Cardiac muscle cell (in vitro differentiated cells and primary cell): ENCODE measurements at places on chromosomes 2 and 18. TPM values are rescaled to one million over a fixed set of nuclear protein-coding genes. Genes with fewer than 3 reads are reported as not detected.
A peak's percentile ranks its signal among the peaks of the same experiment; 100 is the strongest.

DNA sequence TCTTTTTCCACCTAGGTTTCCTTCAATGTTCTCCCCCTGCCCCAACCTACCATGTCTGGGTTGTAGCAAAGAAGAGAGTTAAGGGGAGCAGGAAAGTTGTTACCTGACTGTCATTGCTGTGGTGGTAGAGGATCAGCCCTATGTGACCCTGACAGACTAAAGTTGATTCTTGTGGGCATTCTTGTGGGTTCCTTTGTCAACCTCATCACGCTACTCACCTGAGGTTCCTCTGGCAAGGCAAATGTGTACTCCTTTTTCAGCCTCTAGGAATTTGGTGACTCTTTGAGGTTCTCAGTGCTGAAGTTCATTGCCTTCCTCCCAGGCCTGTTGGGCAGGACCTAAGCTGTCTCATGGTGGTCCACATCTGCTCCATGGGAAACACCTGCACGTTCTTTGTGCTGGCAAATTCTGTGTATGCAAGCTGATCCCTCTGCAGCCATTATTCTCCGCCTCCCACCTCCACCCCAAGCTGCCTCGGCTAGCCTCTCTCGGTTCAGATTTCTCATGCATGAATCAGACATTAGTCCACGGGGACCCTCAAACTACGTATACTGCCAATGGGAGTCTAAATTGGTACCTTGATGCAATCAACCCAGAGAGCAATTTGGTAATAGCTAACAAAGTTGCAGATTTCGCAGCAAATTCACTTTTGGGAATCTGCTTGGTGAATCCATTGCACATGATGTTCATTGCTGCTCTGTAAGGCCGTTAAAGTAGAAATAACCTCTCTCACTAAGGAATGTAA, 1.5 kb upstream of the GMCL1 start:
- no peaks in the 10 kb centered on the region for H3K27me3 ChIP-seq
- H3K4me3 ChIP-seq: no peak overlapping the region
- H3K27ac ChIP-seq: peak overlapping the region; percentile 98
- H3K36me3 ChIP-seq: no peaks in the 10 kb centered on the region

DNA sequence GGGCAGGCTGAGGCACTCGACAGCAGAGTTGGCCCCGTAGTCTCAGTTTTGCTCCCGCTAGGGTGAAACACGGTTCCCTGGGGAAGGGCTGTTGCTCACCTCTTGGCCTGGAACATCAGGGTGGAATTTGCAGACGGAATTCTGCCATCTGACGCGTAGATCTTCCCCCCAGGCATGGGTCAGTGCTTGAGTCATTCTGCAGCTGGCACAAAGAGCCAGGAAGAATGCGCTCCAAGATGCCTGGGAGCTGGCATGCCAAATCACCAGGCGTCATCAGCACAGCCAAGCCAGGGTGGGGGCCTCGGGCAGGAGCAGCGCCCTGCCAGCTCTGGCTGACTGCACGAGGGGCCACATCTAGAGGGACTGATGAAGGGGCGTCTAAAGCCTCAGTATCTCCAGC, 42.7 kb downstream of the ODC1 start:
- no peak overlapping the region for H3K27ac ChIP-seq
- no peak for DNase-seq
- H3K4me3 ChIP-seq: no peak overlapping the region
- no peaks in the 10 kb centered on the region for H3K36me3 ChIP-seq
- peaks cover 2% of the 10 kb centered on the region for H3K4me1 ChIP-seq

CFC1 gene
- 48.4 and 59.1 TPM in 2 replicates for total RNA-seq

DNA sequence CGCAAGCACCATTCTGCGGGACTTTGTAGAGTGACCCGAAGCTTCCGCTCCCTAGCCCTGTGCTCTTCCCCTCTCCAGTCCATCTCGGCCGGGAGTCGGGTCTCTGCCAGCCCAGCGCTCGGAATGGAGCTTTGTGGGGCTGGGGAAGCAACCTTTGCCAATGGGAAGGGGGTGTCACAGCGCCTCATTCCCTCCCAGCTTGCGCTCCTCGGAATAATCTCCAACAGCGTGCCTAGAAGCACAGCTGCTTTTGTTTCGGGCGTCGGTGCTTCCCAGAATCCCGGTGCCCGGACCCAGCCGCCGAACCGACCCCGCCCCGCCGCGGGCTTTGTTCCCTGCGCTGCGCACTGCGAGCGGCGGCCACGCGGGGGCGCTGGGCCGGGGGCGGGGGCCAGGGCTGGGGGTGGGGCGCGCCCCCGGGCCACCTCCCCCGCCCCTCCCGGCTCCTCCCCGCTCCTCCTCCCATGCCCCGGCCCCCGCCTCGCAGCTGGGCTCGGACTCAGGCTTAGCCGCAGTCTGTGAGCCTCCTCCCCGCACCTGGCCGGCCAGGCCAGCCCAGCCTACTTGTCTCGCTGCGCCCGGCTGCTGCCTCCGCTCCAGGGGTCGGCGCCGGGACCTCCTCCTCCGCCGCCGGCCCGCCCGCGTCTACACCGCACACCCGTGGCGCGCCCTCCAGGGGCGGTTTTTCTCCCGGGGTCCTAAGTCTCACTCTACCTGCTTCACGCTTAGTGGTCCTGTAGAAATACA, 77.7 kb upstream of the SMAD2 start:
- H3K4me3 ChIP-seq: peak overlapping the region; percentile 51
- H3K27ac ChIP-seq: no peak overlapping the region
- H3K27me3 ChIP-seq: peaks cover 7% of the 10 kb centered on the region
- H3K36me3 ChIP-seq: no peaks in the 10 kb centered on the region
- peak; percentile 72 for DNase-seq
- no peaks in the 10 kb centered on the region for H3K4me1 ChIP-seq

DNA sequence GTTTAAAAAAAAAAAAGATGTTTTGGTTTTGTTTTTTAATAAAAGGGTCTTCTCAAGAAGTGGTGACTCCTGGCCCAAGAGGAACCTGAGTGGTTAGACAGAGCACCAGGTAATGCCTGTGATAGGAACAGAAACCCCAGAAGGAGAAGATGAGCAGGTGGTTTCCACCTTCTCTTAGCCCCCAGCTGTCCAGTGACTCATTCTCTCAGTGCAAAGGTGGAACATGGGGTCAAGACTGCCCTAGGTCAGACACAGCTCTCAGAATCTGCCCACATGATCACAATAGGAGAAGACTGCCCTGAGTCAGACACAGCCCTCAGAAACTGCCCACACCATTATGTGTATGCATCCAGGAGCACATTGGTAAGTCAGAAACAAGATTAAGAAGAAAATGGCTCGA, 61.8 kb downstream of the TBC1D8 start:
- peaks cover 2% of the 10 kb centered on the region for H3K4me1 ChIP-seq
- H3K36me3 ChIP-seq: no peaks in the 10 kb centered on the region
- H3K27ac ChIP-seq: no peak overlapping the region
- H3K27me3 ChIP-seq: no peaks in the 10 kb centered on the region
